CD4-positive, alpha-beta T cell treated with Interleukin-15 for 1 hour (primary cell): ENCODE measurements at places on chromosomes 2 and 18.

GRCh38 chr2:60109744-60110143 lies 443.7 kb downstream of the BCL11A start:
- DNase-seq = no peak

DNA sequence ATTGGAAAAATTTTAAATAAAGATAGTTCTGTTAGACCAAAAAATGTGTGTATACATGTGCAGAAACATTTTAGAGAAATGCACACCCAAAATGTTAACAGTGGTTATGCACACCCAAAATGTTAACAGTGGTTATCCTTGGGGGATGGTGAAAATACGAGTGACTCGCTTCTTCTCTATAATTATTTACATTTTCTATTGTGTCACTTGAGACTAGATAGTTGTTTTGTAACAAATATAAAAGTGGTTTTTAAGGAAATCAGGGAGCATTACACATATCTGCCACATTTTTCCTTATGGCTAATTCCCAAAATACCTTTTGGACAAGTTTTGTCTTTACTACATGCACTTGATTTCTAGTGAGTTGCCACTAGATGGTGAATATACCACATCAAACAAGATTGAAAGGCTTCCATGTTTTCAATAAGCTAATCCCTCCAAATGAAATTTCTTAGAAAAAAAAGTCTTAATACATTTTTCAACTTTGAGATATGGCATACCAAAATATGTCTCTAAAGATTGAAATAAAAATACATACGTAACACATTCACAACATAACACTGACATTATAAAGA lies 9.0 kb upstream of the HIBCH start:
- no peak for DNase-seq

- no peak for DNase-seq
These were observed 98.0 kb downstream of the KCTD18 start for GRCh38 chr2:200411831-200412230.

- no peak for DNase-seq
These were observed 189.6 kb downstream of the CYRIA start for GRCh38 chr2:16475986-16476567.

DNA sequence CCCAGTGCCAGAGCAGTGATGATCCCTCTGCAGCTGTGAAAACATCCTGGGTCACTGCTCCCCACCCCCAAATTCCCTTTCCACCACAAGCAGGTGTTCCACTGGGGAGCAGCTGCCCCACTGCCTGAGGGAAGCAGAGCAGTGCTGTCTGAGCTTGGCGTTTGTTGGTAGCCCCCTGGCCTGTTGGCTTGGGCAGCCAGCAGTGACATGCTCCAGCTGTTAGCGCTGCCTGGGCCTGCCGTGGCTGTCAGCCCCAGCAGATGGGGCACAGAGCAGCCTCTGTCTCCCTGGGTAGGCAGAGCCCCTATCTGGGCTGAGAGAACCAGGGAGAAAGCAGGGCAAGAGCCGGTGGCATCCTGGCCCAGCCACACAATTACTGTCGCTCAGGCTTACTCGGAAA lies 247.7 kb downstream of the GLI2 start:
- no peak for DNase-seq

GRCh38 chr2:226115832-226116200 lies 683.8 kb downstream of the IRS1 start:
- DNase-seq = no peak

DNA sequence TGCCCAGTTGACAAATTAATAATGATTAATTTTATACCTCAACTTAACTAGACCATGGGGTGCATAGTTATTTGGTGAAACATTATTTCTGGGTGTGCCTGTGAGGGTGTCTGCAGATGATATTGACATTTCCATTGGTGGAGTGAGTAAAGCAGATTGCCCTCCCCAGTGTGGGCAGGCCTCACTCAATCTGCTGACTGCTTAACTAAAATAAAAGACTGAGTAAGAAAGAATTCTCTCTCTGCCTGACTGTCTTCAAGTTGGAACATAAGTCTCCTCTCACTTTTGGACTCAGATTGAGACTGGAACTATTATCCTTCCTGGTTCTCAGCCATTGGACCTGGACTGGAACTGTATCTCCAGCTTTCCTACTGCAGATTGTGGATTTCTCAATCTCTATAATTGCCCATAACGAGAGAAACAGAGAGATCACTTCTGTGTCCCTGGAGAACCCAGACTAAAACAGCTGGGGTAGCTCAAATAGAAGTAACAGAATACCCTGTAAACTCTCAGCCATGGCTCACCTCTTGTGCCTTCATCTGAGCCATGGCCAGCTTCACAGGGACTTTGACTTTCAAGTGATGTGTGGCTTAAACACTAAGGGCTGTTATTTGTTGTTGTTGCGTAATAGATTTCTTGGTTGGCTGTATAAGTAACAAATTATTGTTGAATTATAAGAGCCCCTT lies 575.3 kb upstream of the RAB6C start:
- no peak for DNase-seq
